ENCODE measurements at places on chromosomes 13 and 19. TPM values are rescaled to one million over a fixed set of nuclear protein-coding genes. Genes with fewer than 3 reads are reported as not detected.
A peak's percentile ranks its signal among the peaks of the same experiment; 100 is the strongest.

- DNase-seq, result no peak
Observed at GRCh38 chr13:31096654-31097302, 64.9 kb downstream of the HSPH1 start.

DNA sequence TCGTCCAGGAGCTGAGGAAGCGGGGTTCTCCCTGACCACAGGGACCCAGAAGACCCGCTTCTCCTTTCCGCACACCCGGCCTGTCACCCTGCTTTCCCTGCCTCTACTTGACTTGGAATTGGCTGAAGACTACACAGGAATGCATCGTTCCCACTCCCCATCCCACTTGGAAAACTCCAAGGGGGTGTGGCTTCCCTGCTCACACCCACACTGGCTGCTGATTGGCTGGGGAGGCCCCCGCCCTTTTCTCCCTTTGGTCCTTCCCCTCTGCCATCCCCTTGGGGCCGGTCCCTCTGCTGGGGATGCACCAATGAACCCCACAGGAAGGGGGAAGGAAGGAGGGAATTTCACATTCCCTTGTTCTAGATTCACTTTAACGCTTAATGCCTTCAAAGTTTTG is 18.9 kb downstream of the VASP start:
- peak; percentile 53 for DNase-seq

DNA sequence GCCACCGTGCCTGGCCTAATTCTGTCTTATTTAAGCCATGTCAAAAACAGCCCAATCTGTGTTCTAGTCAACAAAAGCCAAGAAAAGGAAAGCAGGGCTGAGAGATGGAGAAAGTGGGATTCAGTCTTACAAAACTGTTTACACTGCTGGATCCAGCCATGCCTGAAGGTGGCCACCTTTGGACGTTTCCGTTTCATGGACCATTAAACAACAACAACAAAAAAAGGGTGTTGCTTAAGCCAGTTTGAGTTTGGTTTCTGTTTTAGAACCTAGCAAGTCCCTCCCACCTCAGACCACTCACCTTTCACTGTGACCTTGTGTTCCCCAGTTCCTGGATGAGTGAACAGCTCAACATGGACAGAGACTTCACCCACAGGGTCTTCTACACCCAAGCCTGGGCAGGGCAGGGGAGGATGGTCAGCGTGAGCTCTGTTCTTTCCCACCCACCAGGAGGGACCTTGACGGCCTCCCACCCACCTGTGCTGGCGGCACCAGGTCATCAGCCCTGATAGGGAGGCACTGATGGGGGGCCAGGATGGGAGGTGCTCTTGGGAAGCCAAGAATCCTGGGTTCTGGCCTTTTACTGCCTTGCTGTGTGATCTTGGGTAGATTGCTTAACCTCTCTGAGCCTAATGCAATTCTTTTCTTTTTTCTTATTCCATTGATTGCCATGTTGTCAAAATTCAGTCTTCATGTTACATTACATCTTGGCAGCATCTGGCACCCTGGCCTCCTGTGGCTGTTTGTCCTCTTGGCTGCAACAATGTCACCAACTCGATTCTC is 56.2 kb downstream of the COLGALT1 start:
- DNase-seq, result no peak

DNA sequence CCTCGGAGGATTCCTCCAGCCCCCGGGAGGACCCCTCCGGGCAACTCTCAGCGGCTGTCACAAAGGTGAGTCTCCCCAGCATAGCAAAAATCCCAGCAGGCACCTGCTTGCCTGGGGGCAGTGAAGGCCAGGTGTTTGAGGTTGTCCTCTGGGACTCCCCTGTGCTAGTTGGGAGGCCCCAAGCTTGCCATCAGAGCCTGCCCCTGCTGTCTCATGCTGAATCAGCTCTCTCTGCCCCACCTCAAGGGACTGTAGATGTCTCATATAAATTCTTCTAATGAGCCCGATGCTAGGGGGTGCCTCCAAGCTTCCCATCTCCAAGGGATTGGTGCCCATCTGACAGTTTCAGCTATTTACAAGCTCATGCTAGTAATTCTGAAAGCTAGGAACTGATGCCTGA is 53.6 kb downstream of the NWD1 start:
- DNase-seq, result no peak

GRCh38 chr19:40282209-40282580 is 3.0 kb downstream of the AKT2 start:
- no peak for DNase-seq

DNA sequence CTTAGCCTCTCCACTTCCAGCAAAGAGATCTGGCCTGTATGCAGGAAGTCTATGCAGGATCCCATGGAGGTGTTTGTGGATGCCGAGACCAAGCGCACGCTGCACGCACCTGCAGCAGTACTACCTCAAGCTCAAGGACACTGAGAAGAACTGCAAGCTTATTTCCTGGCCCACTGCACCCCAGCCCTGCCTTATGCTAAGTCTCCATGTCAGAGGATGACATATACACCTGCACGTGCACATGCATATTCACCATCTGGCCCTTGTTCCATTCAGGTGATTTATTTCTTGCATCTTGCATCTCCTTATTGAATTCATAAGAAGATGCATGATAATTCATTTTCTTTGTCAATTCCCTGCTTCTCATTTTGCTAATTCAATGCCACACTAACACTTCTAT is 472.8 kb upstream of the SGCG start:
- DNase-seq, result no peak

Gene PGLYRP2
- not detected for total RNA-seq

Gene CLEC17A
- 0.09 TPM for total RNA-seq

Gene GPR183
- total RNA-seq, result not detected

Gene SHISA7
- total RNA-seq, result not detected

Data from fibroblast of the aortic adventitia (primary cell).